ENCODE measurements at places on chromosomes 3 and 15.

DNA sequence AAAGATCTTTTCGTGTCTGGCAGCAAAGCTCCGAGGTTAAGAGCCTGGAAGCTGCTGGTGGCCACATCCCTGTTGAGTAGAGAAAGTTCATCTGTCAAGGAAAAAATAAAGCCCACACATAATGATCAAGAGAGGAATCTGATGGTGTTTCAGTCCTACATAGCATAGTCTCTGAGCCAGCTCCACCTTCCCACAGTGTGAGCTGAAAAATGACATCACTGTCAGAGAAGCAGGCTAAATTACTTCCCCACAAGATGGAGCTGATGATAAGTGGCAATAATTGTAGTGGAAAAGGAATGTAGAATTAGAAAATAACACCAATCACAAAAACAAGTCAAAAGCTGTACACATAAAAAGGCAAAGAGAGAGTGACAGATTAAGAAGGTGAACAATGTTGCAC is 84.5 kb downstream of the AQP9 start:
- DNase-seq, result no peak

- no peak for DNase-seq
Measured at GRCh38 chr3:148790370-148790769, 37.2 kb upstream of the CPB1 start.

DNA sequence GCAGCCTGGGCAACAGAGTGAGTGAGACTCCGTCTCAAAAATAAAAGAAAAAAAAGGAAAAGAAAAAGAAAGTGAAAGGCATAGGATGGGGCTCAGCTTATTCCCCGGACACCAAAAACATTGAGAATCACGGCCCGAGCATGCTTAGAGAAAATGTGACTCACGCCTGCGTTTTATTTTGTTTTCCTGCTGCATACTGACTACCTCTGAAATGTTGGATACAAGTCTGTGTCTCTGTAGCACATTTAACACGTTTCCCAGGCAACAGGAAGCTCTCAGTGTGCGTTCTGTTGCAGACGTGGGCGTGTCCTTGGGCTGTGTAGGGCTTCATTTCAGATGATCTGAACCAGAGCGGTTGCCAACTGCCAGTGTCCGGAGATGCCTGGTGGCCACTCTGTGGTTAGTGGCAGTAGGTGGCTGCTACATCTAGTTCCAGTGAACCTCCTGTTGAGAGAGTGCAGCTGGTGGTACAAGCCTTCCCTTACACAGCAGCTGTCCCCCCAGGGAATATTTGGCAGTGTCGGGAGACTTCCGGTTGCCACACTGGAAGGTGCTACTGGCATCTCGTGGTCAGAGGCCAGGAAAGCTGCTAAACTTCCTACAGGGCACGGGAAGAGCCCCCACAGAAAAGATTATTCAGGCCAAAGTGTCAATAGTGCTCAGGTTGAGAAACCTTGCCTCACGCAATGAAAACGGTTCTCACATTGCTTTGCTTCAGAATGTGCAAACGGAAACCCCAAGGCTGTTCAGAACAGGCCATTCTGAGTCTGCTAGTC is 3.0 kb downstream of the SLC51A start:
- DNase-seq, result no peak

GRCh38 chr15:87949575-87950223 is 306.8 kb downstream of the NTRK3 start:
- DNase-seq, result no peak

DNA sequence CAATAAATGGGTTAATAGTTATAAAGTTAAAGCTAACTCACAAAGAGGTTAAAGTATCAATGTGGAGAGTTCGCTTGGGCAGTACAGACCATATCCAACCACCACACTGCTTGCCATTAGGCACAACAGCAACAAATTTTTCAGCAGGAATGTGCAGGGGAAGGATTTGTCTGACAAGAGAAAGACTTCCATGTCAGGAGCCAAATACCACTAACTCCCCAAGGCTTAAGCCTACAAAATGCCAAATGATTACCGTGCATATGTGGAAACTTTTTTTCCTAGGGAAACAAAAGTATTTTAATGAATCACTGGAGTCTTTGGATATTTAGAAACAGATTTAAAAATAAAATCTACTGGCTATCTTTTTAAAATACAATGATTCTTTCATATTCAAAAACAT is 8.1 kb downstream of the VGLL3 start:
- DNase-seq, result no peak

GRCh38 chr3:133424937-133425869 is 25.3 kb downstream of the BFSP2 start:
- no peak for DNase-seq

- no peak for DNase-seq
Measured at GRCh38 chr3:99879275-99879674, 61.6 kb downstream of the CMSS1 start.

DNA sequence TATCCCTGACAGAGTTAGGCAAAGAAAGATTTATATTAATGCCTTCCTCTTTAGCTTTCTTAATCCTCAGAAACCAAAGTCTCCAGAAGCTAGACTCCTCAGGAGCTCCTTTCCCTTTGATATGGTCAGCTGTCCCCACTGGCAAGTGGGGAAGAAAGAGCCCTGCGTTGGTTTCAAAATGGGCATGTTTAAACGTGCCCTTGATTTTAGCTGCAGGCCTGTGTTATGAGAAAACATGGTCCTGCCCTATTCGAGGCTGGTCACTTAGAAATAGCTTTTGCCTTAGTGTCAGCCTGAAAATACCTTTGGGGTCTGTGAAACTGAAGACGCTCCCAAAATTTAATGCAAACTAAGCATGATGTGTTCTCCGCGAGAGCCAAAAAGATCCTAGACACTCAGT is 135.5 kb upstream of the RARB start:
- no peak for DNase-seq

Measured in stimulated activated CD8-positive, alpha-beta memory T cell treated with anti-CD3 and anti-CD28 coated beads, Interleukin-15, amount 100 ng/mL, for 4 hours (primary cell).